ENCODE measurements at places on chromosomes 11 and 22. TPM values are rescaled to one million over a fixed set of nuclear protein-coding genes. Genes with fewer than 3 reads are reported as not detected.
A peak's percentile ranks its signal among the peaks of the same experiment; 100 is the strongest.

The P2RY6 gene
- total RNA-seq, result 2.0 TPM

The SCGB1A1 gene
- total RNA-seq, result not detected

The TPBGL gene
- 1.7 TPM for total RNA-seq

The USH1C gene
- not detected for total RNA-seq

The WBP2NL gene
- 2.0 TPM for total RNA-seq

DNA sequence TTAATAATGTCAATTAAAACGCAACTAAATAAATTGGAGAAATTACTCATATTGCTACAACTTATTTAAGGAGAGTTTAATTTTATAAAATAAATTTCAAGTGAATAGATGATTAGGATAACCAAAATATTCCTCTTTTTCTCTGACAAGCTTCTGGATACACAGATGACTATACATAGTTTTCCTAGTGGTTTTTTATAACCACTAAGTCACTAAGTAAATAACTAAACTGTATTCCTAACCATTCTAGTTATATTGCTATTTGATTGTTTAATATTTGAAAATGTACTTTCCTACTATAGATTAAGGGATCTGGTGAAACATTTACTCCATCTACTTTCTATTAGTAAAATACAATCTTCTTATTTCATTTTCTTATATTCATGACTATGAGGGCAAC is 4.7 kb upstream of the ANGPTL5 start:
- no peak overlapping the region for H3K4me3 ChIP-seq
- no peaks in the 10 kb centered on the region for H3K36me3 ChIP-seq
- no peaks in the 10 kb centered on the region for H3K4me1 ChIP-seq
- DNase-seq, result no peak
- H3K27ac ChIP-seq, result no peak overlapping the region
- H3K27me3 ChIP-seq, result no peaks in the 10 kb centered on the region

GRCh38 chr22:48669986-48670716 is 1157.5 kb downstream of the BRD1 start:
- no peak overlapping the region for H3K4me3 ChIP-seq
- no peaks in the 10 kb centered on the region for H3K4me1 ChIP-seq
- no peaks in the 10 kb centered on the region for H3K36me3 ChIP-seq
- no peaks in the 10 kb centered on the region for H3K27me3 ChIP-seq
- no peak for DNase-seq
- no peak overlapping the region for H3K27ac ChIP-seq

DNA sequence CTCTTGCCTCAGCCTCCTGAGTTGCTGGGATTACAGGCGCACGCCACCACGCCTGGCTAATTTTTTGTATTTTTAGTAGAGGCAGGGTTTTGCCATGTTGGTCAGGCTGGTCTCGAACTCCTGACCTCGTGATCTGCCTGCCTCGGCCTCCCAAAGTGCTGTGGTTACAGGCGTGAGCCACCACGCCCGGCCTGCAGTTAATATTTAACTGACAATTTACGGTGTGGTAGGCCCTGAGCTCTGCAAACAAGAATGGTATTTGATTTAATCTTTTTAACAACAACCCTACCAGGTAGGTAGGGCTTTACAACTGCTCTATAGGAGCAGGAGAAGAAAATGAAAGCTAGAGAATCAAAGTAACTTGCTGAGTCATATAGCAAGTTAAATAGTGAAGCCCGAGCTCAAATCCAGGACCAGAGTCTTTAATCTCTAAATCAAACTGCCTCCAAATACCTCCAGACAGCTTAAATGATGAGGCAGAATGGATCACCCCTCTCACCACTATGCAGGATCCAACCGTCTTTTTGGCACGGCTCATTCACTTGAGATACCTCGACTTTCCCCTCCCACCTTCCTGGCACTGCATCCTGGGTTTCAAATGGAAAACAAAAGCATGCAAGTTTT is 9.4 kb downstream of the UEVLD start:
- no peak for DNase-seq
- peaks cover 23% of the 10 kb centered on the region for H3K36me3 ChIP-seq
- no peaks in the 10 kb centered on the region for H3K27me3 ChIP-seq
- H3K27ac ChIP-seq, result no peak overlapping the region
- H3K4me1 ChIP-seq, result no peaks in the 10 kb centered on the region
- H3K4me3 ChIP-seq, result no peak overlapping the region

- no peaks in the 10 kb centered on the region for H3K4me1 ChIP-seq
- DNase-seq, result no peak
- H3K27ac ChIP-seq, result no peak overlapping the region
- no peaks in the 10 kb centered on the region for H3K36me3 ChIP-seq
Measured at GRCh38 chr22:35039625-35040024, 26.3 kb upstream of the ISX start.

- no peaks in the 10 kb centered on the region for H3K27me3 ChIP-seq
- no peaks in the 10 kb centered on the region for H3K36me3 ChIP-seq
- H3K27ac ChIP-seq, result no peak overlapping the region
- no peak overlapping the region for H3K4me3 ChIP-seq
- no peak for DNase-seq
Measured at GRCh38 chr11:68200639-68201038, 12.5 kb downstream of the KMT5B start.

GRCh38 chr22:45553351-45554039 is 50.8 kb downstream of the FBLN1 start:
- H3K4me1 ChIP-seq, result peaks cover 61% of the 10 kb centered on the region
- H3K27me3 ChIP-seq, result no peaks in the 10 kb centered on the region
- peaks cover 10% of the 10 kb centered on the region for H3K36me3 ChIP-seq
- peak overlapping the region; percentile 93 for H3K27ac ChIP-seq
- no peak for DNase-seq
- no peak overlapping the region for H3K4me3 ChIP-seq
